ENCODE measurements at places on chromosomes 12 and 14.

DNA sequence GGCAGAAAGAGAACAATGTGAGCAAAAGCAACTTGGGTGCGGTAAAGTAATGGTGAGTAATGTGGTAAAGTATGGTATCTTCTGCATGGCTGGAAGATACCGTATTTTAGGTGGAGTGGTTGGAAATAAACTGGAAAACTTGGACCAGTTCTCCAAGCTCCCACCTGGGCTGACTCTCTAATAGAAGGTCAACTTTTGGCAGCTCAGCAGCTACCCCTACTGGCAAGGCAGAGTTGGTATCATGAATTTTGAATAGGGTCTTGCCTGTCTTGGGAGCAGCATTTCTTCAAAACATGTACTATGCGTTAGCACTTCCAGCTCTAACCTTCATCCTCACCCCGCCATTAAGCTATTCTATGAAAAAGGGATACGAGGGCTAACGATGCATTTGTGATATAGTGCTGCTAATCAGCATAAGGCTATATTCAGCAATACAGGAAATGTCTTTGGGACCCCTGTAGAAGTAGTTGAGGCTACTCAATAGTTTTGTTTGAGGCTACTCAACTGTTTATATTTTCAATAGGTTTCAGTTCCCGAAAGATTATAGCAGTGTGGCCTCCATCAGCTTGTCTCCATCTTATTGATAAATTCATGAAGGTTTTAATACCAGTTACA, 276.3 kb upstream of the FAR2 start:
- no peak for DNase-seq

DNA sequence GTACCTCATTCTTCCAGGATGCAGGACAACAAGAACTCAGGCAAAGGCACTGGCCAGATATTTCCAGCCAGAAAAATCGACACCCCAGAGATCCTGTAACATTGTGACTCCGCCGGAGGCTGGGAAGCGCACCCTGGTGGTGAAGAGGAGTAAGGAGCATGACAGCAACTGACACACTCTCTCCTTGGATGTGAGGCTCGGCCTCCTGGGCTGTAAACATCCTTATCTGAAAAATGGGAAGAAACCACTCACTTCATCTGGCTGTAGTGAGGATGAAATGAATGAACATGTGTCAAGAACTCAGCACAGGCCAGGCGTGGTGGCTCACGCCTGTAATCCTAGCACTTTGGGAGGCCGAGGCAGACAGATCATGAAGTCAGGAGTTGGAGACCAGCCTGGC, 27.5 kb downstream of the TCHP start:
- no peak for DNase-seq

- no peak for DNase-seq
These were observed 33.6 kb downstream of the GYS2 start for GRCh38 chr12:21571046-21571445.

DNA sequence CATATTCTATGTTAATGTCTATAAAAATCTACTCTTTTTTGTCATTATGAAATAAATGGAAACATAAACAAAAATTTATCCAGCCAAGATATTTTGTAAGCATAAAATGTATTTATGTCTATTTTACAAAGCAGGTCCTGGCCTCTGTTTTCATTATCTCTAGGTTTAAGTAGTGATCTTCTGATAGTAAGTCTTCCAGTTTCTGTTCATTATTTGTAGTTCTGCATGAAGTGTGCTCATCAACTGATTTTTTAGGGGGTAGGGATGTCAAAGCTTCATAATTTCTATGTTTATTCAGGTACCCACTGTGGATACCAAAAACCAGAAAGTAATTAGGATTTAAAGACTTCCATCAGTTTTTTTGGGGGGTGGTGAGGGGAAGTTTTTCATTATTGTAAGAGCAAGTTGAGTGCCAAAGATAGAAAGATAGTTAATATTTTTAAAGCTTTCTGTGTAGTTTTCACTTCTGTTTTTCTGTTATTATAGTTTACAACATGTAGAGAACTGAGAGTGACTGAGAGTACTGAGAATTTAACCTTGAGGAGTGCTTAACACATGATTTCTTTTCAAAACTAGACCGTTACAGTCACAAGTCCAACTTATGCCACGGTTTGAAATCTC, 30.6 kb upstream of the LMO3 start:
- DNase-seq = no peak

- DNase-seq = no peak
These were observed 79.2 kb downstream of the DUSP16 start for GRCh38 chr12:12483438-12483837.

- no peak for DNase-seq
These were observed 4.0 kb upstream of the SYCP3 start for GRCh38 chr12:101743242-101743641.

- DNase-seq = no peak
These were observed 3.9 kb downstream of the LRCOL1 start for GRCh38 chr12:132606466-132606865.

- DNase-seq = no peak
These were observed 341.1 kb downstream of the BTG1 start for GRCh38 chr12:91804533-91804932.

DNA sequence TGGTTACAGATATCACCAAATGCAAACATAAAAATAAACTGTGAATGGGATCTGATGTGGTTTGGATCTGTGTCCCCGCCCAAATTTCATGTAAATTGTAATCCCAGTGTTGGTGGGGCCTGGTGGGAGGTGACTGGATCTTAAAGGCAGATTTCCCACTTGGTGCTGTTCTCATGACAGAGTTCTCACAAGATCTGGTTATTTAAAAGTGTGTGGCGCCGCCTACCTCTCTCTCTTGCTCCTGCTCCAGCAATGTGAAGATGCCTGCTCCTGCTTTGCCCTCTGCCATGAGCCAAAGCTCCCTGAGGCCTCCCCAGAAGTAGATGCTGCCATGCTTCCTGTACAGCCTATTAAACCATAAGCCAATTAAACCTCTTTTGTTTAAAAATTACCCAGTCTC, 47.8 kb downstream of the SLC25A21 start:
- DNase-seq = no peak

DNA sequence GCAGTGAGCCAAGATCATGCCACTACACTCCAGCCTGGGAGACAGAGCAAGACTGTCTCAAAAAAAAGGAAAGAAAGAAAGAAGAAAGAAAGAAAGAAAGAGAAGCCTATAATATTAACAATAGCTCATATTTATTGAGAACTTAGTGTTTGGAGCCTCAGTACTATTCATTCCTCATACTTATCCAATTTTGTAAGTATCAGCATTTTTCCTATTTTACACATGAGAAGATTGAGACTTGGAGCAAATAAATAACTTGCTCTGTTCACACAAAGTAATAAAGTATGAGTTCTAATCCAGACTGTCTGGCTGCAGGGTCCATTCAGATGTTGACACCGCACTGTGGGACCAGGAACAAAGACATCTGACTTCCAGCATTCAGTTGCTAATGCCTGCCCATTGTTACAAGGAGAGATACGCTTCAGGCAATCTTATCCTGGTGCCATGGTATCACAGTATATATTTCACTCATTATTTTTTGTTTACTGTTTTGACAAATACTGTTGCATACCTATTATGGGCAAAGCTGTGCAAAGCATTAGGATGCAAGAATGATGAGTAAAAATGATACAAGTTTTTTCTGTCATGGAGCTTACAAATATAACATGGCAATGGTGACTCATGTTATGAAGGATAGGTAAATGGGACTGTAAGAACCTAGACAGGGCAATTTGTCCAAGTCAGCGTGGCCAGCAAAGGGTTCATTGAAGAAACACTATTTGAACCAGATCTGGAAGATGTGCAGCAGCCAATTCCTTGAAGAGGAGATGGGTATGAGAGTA, 21.4 kb upstream of the TMTC2 start:
- DNase-seq = no peak

GRCh38 chr14:33545696-33546095, 405.2 kb downstream of the EGLN3 start:
- DNase-seq = no peak

- DNase-seq = no peak
These were observed 111.9 kb downstream of the LGR5 start for GRCh38 chr12:71551529-71551928.

DNA sequence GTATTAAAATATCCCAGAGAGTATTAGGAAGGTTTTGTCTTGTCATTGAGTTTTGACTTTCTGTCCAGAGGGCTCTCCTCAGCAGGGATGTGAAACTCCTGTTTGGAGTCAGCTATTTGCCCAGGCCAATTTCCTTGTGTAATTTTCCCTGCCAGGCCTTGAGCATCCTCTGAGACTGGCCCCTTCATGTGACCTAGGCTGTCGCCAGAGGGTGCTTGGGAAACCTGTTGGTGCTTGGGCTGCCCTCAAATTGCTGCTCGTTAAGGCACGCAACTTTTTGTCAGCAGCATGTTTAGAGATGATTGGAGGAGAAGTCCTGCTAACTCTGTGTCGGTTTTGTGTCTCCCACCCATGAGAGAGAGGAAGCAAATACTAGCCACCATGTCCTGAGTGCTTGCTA, 39.1 kb downstream of the IQSEC3 start:
- DNase-seq = peak; percentile 47

- DNase-seq = no peak
These were observed 269.3 kb downstream of the SNAPC1 start for GRCh38 chr14:62031504-62031903.

GRCh38 chr14:103960457-103961055, 18.2 kb upstream of the RD3L start:
- no peak for DNase-seq

DNA sequence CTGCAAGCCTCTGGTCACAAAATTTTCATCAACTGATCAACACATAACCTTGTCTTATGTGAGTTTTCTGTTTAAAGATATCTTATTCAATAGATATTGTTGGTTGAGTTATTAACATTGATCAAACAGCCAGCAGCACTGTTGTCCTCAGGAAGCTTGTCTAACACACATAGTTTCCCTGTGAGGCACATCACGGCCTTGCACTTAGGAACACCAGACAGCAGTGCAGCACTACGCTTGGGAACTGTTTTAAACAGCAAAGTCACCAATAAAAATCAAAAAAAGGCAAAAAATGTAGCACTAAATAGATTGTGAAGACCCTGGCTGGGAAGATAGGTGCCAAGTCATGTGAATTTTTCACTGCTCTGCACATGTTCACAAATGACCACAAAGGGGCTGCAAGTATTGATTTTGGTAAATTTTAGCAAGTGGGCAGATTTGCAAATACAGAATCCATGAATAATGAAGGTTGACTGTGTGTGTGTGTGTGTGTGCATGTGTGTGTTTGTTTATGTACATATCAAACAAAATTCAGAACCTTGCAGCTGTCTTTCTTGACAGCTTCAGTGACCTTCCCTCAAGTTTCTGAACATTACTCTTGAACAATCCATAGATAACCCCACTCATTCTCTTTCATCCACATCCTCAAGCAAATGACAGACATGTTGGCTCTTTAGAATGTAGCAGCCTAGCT, 28.9 kb downstream of the VDR start:
- DNase-seq = no peak

- no peak for DNase-seq
These were observed 103.3 kb downstream of the NUAK1 start for GRCh38 chr12:106035421-106035820.

DNA sequence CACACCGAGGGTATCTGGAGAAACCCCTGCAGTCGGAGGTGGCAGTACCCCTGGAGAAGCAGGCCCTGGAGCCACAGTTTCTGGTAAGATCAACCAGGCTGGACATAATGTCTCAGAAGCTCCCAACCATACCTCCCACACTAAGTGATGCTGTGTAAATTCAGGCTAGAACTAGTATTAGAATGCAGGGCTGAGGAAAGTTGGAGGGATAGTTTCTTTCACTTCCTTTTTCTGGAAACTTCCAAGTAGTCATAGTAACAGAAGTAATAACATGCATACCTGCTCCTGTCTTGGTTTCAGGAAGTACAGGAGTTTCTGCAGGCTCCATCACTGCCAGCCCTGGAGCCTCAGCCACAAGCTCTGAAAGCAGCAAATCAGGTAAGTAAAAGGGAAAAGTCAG, 228.1 kb upstream of the CNTN1 start:
- DNase-seq = no peak

DNA sequence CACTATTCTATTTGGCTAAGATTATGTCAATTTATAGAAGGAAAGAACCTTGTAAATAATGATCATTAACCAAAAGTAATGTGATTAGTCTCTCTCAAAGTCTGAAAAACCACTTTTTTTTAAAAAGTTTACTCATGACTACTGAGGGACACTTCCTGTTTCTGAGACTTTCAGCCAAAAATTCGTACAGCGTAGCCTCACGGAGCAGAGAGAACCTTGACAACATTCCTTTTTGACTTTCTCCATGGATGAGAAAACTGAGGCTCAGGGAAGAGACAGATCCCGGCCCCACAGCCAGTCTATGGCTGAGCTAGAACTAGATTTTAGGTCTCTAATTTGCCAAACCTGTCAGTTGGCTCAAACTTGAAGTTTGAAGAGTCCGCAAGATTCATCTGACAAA, 68.2 kb downstream of the DAD1 start:
- DNase-seq = no peak

DNA sequence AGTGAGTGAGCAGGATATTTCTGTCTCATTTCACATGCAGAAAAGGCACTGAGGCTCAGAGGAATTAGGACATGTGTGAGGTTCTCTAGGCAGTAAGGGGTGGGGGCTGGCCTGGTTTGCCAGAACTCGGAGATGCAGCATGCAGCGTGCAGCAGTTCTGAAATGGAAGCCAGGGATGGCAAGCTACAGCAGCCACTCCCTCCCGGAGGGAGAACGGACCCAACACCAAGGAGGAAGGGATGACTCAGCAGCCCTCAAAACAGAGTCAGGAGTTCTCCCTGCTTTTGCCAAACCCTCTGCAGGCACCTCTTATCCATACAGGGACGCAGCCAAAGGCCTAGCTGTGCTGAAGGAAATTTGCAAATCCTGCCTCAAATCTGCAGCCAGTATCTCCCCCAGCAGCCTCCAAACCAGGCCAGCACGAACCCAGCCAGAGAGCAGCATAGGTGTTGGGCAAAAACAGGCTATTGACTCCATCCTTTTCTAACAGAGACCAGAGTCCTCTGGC, 10.3 kb upstream of the SERPINA3 start:
- DNase-seq = no peak

Measured in mesenteric fat pad (tissue), 1 donor.